ENCODE measurements at places on chromosomes 7 and 10.

GRCh38 chr7:132458729-132459128 lies 117.5 kb downstream of the PLXNA4 start:
- DNase-seq = no peak

DNA sequence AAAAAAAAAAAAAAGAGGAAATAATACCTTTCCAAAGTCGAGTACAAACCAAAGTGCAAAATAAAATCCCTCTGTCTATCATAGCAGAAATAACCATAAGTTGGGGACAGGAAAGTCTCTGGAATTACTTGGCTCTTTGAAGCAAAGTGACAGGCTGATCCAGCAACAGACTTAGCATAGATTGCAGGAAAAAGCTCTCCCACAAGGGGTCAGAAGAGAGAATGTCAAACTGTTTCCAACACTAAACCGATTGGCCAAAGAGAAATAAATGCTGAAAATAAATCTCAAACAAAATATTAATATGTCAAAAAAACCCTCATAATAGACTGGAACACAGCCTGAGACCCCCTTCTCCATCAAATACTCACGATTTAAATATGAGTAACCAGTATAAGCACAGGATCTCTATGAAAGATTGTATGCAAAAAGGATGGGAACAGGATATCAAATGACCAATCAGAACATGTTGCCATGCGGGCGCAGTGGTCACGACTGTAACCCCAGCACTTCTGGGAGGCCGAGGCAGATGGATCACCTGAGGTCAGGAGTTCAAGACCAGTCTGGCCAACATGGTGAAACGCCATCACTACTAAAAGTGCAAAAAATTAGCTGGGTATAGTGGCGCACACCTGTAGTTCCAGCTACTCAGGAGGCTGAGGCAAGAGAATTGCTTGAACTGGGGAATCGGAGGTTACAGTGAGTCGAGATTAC lies 1000.7 kb upstream of the LRRN3 start:
- peak; percentile 3 for DNase-seq

GRCh38 chr10:14118953-14119352 lies 211.8 kb downstream of the FRMD4A start:
- DNase-seq = peak; percentile 1

- no peak for DNase-seq
Observed at GRCh38 chr7:137360087-137360679, 16.6 kb upstream of the PTN start.

GRCh38 chr10:91021901-91022300 lies 101.0 kb upstream of the ANKRD1 start:
- no peak for DNase-seq

DNA sequence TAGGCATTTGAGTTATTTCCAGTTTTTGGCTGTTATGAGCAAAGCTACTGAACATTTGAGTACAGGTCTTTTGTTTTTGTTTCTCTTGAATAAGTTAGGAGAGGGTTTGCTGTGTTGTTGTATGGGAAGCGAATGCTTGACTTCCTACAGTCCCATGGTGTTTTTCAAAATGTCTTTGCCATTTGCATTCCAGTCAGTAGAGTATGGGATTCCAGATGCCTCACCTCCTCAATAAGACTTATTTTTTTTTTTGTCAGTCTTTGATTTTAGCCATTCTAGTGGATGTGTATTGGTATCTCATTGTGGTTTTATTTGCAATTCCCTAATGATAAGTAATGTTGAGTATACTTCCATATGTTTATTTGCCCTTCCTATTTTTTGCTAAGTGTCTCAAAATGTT lies 19.4 kb downstream of the CDK13 start:
- DNase-seq = no peak

DNA sequence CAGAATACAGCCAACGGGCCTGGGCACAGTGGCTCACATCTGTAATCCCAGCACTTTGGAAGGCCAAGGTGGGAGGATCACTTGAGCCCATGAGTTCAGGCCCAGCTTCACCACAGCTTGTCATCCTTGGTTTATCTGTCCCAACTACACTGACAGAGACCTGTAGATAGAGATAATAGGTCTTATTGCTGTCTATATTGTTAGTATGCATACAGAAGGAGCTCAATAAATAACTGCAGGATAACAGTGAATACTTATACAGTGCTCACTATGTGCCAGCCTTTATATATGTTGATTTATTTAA lies 1.3 kb downstream of the CNPY4 start:
- no peak for DNase-seq

DNA sequence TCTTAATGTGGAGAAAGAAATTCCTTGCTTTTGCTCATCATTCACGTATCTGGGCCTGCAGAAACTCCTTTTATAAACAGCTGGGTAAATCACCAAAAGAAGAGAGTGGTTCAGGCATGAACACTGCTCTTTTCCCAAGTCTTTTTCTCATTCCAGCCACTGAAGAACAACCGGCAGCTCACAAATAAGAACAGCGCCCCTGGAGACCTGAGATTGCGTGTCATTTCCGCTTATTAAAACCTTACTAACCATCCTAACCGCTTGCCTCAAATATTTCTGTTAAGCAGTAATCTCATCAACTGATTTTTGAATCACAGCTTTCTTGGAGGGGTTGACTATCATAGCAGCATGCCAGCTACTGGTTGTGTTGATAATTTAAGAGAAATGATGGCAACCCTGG lies 213.0 kb upstream of the PLXNA4 start:
- DNase-seq = no peak

DNA sequence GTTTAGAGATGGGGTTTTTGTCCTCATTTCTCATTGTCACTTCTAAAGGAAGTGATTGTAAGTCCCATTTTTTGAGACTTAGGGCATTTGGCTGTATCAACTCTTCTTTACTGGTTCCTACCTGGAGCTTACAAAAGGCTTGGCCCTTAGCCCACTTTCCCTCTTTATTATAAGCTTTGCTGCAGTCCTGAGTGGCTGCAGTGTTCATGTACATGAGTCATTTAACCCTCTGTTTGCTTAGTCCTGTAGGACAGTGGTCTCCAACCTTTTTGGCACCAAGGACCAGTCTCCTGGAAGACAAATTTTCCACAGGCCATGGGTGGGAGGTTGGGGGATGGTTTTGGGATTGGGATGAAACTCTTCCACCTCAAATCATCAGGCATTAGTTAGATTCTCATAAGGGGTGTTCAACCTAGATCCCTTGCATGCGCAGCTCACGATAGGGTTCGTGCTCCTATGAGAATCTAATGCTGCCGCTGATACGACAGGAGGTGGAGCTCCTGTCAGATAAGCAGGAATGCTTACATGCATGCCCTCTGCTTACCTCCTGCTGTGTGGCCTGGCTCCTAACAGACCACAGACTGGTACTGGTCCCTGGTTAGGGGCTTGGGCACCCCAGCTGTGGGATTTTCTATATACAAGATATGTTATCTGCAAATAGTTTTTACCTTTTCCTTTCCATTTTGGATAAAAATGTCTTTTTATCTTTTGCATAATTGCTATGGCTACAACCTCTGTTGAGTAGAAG lies 99.7 kb downstream of the CCSER2 start:
- DNase-seq = no peak

- DNase-seq = no peak
Observed at GRCh38 chr7:68936471-68937035, 661.7 kb upstream of the AUTS2 start.

GRCh38 chr10:124516181-124516580 lies 54.6 kb downstream of the LHPP start:
- no peak for DNase-seq

GRCh38 chr7:24995466-24995865 lies 15.5 kb upstream of the OSBPL3 start:
- no peak for DNase-seq

- no peak for DNase-seq
Observed at GRCh38 chr10:82213784-82214183, 338.8 kb downstream of the NRG3 start.

DNA sequence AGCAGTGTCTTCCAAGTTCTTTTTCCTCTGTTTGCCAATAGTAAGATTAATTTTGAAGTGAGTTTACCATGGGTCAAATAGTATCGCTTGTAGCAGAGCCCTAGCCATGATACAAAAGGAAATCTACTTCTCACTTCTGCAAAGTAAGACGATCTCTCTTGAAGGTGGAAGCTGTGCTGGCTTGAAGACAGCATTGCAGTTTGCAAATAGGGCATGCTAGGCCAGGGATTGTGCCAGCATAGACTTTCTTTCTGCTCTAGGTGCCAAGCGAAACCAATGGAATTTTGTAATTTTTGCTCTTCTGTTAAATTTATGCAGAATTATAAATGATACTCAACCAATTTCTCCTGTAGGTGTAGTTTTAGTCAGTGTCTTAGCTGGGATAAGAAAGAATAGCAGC lies 74.5 kb downstream of the SLC13A1 start:
- no peak for DNase-seq

DNA sequence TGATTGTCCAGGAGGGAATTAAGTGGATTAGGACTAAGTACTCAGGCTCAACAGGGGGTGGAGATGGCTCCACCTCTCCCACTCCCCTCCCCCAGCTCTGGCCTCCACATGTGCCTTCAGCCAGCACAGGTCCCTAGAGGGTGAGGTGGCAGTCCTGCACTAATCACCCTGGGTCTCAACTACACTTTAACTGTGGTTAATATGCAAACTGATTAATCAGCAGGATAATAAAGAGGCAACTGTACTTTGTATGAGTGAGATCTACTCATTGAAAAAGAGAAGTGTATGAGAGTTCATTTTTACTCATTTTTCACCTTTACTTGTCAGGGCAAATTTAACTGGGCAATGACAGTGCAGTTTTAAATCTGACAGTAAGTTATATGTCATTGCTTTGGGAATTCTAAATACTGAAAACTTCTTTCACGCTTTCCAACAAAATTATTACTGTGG lies 223.8 kb upstream of the CCDC6 start:
- no peak for DNase-seq

GRCh38 chr7:113179313-113179712 lies 61.0 kb upstream of the SMIM30 start:
- DNase-seq = no peak

- DNase-seq = no peak
Observed at GRCh38 chr10:110392868-110393740, 88.4 kb upstream of the SMNDC1 start.

DNA sequence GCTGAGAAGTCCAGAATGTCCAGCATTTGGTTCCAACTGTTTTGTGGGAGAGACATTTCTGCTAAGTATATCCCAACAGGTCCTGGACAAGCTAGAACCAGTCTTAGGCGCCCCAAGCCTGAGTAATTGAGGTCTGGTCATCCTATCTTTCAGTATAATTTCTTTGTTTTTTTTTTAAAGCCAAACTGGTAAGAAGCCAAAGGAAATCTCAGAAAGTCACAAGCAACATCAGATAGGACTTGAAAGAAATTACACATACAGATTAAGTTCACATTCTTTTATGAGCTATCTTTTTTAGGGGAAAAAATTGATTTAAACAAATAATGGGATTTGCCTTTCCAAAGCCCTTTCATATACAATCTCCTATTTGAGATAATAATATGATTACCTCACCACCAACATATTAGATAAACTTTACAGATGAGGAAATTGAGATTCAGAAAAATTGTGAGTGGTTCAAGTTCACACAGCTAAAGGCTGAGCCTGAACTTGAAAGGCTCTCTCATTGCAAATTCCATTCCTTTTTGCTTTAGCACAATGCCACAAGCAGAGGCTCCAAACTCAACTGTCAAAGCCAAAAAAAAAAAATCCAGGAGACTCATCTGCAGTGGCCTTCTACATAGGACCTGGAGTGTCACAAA lies 15.0 kb downstream of the PDLIM1 start:
- DNase-seq = no peak

DNA sequence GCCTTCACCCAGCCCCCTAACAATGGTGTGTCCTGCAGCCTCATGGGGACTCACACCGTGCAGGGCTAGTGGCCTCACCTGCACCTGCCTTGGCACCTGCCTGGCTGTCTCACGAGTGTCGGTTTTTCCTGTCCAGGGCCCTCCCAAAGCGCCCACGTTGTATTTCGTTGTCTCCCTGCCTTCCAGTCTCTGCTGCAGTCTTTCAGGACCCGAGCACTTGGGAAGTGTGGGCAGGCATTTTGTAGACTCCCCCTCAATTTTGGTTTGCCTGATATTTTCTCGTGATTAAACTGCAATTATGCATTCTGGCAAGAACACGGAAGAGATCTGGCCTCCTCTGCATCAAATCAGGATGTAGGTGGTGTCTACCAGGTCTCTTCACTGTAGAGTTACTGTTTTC lies 17.9 kb downstream of the BNIP3 start:
- DNase-seq = no peak

DNA sequence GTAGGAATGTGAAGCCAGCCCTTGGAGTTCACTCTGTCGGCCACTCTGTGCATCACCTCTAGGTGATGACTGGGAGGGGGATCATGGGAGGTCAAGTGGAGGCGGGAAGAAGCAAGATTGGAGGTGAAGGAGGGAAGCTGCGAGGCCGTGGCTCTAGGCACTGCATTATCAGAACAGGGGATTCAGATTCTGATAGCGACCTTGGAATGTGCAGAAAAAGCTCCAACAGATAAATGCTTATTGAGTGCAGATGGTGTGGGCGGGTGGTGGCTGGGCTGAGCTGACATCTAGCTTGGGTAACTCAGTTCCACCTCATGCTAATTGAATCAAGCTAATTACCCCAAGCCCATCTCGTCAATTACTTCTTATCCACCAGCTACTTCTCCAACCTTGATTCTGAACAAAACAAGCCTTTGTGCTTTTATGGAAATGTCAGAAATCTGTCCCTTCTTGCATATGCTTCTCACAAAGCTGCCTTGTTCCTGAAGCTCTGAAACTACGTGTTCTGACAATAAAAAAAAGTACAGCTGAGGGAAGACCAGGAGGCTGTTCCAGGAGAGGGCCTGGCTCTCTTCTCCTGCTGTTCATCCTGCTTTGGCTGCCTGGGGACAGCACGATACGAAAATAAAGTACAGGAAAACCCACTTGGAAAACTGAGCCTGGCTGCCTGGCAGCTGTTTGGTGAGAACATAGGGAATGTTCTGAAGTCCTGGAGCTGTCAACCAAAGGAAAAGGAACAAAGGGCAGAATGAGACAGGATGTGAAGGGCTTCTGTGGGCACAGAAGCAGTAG lies 27.5 kb downstream of the STRA8 start:
- no peak for DNase-seq

DNA sequence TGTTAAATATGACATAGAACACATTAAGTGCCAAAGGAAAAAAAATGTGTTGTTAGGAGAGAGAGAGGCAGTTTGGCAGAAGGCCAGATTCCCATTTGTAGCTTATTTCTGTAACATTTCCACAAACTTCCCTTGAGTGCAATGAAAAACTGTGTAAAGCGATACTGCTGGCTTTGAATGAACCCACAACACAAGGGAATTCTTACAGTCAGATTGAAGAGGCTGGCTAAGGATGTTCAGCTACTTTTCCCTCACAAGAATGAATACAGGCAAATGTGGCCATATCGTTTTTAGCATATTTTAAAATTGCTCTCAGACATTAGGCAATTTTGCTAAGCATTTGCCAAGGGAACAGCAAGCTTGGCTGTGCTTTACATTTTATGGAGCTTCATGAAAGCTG lies 614.1 kb upstream of the FZD8 start:
- DNase-seq = no peak

DNA sequence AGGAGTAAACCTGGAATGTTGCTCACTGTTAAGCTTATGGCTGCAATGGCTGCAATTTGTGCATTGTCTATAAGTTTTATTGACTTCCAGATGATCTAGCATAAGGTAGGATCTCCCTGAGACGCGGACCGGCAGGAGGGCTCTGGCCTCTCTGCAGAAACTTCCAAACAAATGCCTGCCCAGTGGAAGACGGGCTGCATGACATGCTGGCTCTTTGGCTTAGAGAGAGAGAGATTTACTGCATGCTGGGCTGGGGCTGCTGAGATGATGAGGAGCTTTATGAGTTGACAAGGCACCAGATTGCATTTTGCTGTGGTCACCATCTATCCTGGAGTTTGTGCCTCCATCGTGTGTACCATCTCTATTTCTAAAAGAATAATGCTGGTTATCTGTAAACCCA lies 193.2 kb downstream of the GALNT17 start:
- DNase-seq = no peak

- DNase-seq = no peak
Observed at GRCh38 chr7:55065079-55065478, 46.3 kb downstream of the EGFR start.

Data from CD4-positive, alpha-beta T cell treated with Interferon alpha-2 for 1 hour (primary cell).